ENCODE measurements at places on chromosomes 4 and X.
A peak's percentile ranks its signal among the peaks of the same experiment; 100 is the strongest.

DNA sequence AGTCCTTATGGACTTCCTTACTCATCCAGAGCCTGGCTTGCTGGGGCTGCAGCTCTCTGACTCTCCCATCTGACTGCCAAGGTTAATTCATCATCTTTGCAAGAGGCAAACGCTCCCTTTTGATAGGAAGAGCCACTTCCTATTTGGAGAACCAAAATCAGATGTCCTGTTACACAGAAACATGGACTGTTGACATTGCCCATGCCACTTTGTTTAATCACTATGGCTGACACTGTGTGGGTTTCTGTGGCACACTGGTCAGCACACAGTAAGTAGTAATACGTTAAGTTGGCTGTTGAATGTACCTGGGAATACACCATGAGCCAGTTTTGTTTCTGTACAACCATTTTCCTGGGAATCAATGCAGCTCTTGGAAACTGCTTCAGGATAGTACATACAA lies 45.1 kb upstream of the TMEM33 start:
- DNase-seq, result no peak

DNA sequence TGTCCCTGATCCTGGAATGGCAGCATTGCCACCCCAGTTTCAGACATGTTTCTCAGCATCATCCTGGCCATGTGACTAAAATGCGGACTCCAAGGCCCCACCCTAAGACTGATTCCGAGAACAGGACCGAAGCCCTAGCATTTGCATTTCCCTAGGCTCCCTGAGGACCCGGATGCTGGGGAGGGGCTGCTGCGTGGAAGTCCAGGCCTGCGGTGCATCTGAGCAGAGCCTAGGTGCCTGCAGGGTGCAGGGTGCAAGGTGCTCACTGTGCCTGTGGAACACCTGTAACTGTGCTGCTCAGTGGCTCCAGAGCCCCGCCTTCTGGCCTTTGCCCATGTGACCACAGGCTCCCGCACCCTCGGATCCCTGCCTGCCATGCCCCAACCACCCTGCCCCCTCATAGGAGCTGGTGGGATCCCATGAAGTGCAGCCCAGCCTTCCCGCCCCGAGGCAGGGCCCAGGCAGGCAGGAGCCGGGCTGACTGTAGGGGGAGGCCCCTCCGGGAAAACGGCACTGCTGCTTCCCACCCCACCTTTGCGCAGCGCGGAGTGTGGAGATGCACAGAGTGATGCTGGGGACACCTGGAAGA lies 14.9 kb downstream of the PNMA6F start:
- DNase-seq, result no peak

DNA sequence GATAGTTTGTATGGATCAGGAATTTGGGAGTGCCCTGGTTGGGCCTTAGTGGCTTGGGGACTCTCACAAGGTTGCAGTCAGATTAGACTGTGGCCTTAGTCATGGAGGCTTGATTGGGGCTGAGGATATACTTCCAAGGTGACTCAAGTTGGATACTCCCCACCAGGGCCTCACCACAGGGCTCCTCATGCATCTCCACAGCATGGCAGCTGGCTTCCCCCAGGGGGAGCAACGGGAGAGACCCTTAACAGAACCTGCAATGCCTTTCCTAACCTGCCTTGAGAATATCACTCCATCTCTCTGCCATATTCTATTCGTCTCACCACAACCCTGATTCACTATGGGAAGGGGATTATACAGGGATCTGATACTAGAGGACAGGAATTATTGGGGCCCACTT lies 161.9 kb downstream of the RELL1 start:
- no peak for DNase-seq

DNA sequence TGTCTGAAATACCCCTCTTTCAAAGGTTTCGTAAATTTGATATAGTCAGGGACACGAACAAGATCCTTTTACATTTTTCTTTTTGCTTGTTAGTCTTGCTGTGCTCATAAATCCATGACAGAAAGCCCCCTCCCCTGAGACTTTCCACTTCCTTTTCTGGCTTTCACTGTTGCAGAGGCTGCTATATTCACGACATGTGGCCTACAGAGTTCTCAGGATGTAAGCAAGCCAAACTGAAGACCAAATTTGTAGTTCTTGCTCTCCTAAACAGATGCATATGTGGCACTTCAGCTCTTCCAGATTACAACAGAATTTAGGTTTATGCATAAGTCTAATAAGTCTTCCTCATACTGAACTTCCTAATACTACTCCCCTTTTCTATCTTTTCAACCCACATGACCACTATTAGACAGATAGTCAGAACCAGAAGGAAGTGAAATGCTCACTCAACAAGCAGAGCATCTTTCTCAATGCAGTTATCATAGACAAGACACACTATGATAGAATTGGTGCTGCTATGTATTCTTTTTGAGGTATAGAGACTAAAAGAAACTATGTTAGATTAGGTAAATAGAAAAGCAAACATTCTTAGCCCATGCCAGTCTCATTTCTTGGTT lies 15.0 kb downstream of the BTK start:
- DNase-seq, result no peak

DNA sequence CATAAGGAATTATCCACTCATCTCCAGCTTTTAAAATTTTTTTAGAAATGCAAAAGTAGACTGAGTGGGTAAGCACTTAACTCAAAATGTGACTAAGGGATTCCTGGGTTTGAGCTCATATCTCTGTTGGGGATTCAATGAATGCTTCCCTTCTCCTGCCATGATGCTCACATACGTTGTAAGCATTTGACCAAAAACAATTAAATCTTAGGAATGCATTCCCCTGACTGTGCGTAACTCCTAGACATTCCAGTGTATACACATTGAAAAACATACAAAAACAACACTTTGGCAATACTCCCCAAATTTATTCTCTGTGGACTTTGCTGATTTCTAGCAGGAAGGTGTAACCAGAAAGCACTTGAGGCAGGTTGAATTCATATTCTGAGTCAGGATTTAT lies 29.8 kb downstream of the SPANXA2 start:
- DNase-seq, result no peak

DNA sequence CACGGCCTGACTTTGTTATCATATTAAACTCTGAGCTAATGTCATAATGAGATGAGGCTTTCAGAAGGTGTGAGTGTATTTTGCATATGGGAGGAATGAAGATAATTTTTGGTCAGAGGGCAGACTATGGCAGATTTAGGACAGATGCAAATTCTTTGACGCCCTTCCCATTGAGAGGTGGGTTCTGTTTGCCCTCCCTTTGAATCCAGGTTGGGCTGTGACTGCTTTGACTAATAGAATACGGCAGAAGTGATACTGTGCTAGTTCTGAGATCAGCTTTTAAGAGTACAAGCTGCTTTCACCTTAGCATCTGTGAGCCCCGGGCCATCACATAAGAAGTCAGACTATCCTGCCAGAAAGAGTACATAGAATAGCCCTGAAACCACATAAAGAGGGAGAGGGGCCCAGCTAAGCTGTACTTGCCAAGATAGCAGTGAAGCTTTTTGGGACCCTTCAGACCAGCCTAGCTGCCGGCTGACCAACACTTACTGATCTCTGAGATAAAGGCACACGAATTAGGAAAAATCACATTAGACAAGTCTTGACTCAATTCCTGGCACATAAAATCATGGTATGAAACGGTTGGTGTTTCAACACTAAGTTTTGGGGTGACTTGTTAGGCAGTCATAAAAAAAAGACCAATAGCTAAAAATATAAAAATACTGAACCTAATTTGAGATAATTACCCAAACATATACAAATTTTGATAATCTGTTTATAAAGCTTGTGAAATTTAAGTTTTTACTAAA lies 166.7 kb upstream of the SH3RF1 start:
- DNase-seq, result no peak

DNA sequence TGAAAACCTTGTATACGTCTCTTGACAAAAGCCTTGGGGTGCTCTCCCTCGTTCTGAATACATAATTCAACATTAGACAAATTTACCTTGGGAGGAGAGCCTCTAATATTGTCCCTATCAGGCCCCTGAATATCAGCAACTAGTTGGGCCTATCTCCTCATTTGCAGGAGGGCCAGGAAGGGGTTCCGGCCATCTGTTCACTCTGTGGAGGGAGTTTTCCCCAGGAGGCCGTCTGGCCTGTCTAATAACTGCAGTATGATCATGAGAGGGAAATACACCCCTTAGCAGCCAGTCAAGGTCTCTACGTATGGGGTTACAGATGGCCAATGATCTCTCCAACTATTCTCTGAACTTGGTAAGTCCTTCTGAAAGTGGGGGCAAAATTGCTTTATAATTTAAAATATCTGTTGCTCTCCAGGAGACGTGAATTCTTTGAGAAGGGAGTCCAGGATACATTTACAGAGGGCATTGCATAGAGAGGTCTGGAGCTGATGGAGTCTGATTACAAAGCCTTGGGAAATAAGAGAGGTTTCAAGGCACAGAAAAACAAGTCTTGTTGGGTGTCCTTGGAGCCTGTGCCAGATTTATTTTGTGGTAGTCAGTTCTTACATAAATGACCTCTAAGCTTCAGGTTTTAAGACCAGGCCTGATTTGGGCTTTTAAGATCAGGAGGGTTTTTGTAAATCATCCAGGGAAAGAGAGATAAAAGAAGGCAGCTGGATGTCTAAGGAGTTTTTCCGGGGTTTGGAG lies 48.2 kb upstream of the UXT start:
- no peak for DNase-seq

GRCh38 chr4:107711831-107712230 lies 8.2 kb downstream of the PAPSS1 start:
- DNase-seq, result no peak

DNA sequence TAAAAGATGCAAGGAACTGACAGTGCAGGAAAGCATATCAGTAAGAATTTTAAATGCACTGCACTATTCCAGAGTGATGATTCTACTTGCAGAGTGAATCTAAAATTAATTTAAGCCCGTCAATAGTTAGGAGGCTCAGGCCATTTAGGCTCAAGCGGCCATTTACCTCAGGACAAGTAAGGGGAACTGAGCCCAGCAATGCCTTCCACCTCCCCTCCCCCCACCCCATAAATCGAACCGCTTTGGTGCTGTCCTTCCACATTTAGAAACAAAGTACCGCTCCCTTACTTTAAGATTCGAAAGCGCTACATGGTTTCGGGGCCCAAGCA lies 665 bp downstream of the RBM41 start:
- no peak for DNase-seq

GRCh38 chr4:77579406-77580076 lies 26.1 kb upstream of the CXCL13 start:
- no peak for DNase-seq

GRCh38 chr4:75477201-75477600 lies 37.0 kb downstream of the RCHY1 start:
- DNase-seq, result no peak

DNA sequence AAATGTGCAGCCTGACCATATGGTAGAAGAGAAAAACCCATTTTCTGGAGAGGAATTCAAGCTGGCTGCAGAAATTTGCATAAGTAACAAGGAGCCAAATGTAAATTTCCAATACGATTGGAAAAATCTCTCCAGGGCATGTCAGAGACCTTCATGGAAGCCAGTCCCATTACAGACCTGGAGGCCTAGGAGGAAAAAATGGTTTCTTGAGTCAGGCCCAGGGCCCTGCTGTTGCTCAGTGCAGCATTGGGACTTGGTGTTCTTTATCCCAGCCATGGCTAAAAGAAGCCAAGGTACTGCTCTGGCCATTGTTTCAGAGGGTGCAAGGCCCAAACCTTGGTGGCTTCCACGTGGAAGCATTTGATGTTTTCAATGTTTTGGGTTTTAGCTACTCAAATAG lies 70.6 kb downstream of the MAGEC2 start:
- DNase-seq, result no peak

- DNase-seq, result peak; percentile 26
These were observed 14.0 kb upstream of the CDKN2AIP start for GRCh38 chr4:183430317-183430993.

DNA sequence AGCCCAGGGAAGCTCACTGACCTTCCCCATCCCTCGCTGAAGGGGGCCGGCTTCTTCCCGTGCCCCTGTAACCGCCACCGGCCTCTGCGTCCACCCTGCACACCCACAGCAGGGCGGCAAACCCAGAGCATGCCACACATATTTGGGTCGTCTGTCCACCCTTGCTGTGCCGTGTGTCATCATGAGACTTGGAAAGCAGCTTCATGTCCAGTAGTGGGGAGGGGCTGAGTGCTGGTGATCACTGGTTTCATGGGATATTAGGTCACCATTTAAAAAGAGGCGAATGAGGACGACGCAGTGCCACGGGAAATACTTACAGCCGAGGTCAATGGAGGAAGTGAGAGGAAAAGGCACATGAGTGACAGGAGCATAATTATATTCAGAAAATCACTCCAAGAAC lies 74.8 kb downstream of the HTRA3 start:
- DNase-seq, result no peak

GRCh38 chrX:39174772-39175417 lies 373.6 kb downstream of the MID1IP1 start:
- DNase-seq, result peak; percentile 45

DNA sequence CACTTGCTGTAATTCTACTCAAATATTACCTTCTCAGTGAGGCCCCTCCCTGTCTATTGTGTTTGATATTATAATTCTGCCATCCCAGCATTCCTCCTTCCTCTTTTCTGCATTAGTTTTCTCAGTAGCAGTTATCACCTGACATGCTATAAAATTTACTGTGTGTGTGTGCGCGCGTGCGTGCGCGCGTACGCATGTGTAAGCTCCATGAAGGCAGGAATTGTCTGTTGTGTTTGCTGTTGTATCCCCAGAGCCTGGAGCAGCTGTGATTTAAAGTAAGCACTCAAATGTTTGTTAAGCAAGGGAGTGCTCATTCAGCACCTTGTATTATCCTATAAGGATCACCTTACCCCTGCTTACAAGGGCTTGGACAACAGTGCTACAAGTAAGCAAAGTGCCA lies 8.6 kb downstream of the SRD5A3 start:
- no peak for DNase-seq

GRCh38 chr4:153780876-153781275 lies 8.0 kb downstream of the SFRP2 start:
- DNase-seq, result no peak

DNA sequence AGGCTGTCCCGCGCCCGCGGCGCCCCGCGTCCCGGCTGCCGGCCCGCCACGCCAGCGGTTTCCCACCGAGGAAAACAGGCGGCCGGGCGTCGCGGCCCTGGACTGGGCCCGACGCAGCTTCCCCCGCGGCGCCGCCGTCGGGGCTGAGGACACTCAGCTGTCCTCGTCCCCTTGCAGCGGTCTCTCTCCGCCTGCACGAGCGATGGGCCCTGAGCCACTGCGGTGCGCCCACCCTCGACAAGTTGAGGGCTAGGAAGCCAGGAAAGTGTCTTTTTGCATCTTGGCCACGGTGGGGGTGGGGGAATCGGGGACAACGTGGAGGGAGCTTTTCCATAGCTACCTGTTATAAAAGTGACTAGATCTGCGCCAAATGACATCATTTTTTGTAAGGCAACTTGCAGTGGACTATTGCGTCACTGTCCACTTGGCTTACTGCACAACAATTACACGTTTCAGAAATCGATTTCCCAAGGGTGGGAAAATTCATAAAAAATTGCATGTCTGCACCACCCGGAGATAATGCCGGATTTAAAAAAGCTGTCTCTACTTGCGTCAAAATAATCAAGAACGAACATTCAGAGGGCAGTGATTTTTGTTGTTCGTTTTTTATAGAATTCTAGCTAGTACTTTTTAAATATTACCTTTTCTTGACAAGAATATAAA lies 1.1 kb downstream of the KLHL15 start:
- peak; percentile 23 for DNase-seq

GRCh38 chr4:21077967-21078366 lies 377.7 kb downstream of the PACRGL start:
- no peak for DNase-seq

- DNase-seq, result no peak
These were observed 49.8 kb upstream of the CAMK2D start for GRCh38 chr4:113811359-113811758.

All from activated CD4-positive, alpha-beta T cell treated with anti-CD3 and anti-CD28 coated beads, Interleukin-2, amount 50 U/mL, for 16 hours (primary cell).